Activated T-helper 1 cell treated with anti-CD3 and anti-CD28 coated beads, Interleukin-12 subunit alpha, Interleukin-12 subunit beta, Interleukin-2, Interleukin-4 antibody, amounts not matched to agents 30 ng/mL and 10 ng/mL and 1 ng/mL, durations not matched to agents 14 hours and 24 hours and 36 hours (primary cell): ENCODE measurements at places on chromosomes 16 and 17.
A peak's percentile ranks its signal among the peaks of the same experiment; 100 is the strongest.

GRCh38 chr17:74646231-74646630 lies 22.7 kb upstream of the CD300E start:
- DNase-seq, result no peak

DNA sequence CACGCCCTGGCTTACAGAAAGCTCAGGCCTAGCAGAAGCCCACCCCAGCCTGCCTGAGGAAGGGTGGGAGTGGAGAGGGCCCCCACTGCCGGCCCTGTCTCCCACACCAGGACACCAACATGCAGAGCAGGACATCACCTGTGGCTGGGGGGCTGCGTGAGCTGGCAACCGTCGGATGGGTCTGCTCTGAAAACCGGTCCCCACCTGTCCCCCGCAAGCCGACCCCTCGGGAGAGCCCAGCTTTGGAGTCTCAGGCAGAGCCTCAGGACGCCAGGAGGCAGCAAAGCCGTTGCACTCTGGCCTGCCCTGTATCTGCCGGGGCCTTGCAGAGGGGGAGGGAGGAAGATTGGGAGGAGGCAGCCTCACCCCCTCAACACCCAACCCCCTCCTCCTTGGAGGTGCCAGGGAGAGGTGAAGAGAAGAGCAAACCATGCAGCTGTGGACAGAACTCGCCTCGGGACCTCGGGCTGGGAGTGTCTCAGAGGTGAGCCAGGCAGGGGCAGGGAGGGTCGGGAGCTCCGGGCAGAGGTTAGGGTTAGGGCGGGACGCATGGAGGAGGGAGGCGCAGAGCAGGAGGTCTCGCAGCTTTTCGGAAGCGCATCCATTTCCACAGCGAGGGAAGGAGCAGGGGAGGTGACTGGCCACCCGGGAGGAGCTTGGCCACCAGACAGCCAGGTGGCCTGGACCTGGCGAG lies 30.4 kb upstream of the ZC3H18 start:
- DNase-seq, result no peak

DNA sequence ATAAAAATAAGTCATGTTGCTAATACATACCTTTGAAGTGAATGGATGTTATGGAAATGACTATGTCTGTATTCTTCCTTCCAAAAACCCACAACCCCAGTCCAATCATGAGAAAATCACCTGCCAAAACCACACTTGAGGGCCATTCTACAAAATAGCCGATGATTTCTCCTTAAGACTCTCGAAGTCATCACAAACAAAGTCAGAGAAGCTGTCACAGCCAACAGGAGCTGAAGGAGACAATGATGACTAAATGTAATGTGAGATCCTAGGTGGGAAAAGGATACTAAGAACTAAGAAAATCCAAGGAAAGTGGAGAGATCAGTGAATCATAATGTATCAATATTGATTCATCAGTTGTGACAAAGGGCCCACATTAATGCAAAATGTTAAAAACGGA lies 432.9 kb upstream of the DYNLRB2 start:
- DNase-seq, result no peak

DNA sequence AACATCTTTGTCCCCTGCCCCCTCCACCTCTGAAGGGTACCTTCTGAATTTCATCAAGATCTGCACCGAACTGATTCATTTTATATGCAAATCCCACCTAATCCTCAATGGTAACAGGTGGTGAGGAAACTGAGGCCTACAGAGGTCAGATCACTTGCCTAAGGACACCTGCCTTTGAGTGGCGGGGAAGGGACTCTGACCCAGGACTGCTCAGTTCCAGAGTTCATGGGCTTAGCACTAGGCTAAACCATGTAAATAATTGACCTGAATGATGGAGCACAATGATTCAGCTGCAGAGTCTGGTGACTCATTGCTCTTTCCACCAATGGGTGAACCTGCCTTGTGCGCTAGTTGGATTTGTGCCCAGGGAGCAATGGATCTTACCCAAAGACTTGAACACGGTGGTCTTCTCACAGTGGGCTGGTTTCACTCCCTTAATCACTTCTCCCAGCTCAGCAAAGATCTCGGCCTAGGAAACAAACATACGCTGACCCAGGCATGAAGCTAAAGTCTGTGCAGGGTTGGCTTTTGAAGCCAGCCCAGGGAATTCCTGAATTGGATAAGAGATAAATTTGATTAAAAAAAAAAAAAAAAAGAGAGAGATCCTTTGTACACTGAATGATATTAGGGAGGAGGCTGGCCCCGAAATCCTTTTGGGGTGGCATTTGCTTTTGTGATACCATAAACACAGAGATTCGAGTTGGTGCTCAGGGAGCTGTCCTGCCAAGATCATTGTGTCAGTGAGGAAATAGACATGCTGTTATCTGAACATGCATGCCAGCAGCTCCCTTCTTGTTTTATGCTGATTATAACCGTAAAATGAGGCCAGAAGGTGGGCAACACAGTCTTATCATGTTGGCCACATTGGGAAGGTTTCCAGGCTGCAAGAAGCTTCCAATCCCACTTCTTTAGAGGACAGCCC lies 17.0 kb downstream of the CRYM start:
- no peak for DNase-seq

GRCh38 chr17:73316919-73317505 lies 5.2 kb upstream of the CDC42EP4 start:
- no peak for DNase-seq

- DNase-seq, result no peak
Observed at GRCh38 chr17:14813649-14814370, 451.3 kb downstream of the PMP22 start.

DNA sequence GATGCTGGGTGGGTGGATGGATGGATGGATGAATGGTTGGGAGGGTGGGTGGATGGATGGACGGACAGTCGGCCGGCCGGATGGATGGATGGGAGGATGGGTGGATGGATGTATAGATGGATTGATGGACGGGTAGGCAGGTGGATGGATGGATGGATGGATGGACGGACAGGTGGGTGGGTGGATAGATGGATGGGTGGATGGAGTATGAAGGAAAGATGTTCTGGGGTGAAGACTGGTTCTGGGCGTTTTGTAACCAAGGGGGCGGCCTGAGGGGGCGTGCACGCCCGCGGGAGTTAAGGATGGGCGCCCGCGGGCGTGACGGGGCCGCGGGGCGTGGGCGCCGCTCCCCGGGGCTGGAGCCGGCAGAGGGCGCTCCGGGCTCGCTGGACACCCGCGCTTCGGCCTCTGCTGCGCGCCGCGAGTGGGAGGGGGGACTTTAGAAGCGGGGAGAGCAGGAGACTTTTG lies at the start of gene NECAB2:
Gene NECAB2, plus strand, starts transcription at position 407 of the 468 bp plus-strand sequence. CDS start 405 bp downstream, outside the sequence.
- DNase-seq, result no peak

DNA sequence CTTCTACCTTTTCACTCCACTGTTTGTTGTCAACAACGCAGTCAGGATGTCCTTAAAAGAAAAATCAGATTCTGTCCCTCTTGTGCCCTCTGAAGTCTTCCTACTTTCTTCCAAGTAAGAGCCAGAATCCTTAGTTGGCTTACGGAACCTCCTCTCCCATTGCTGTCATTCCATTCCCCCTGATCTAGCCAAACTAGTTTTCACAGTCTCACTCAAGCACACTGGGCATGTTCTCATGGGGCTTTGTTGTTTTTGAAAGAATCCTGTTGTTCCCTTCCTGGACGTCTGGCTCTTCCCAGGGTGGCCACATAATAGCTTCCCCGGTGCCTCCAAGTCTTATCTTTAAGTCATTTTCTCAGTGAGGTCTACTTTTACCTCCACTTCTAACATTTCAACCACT lies 158.6 kb upstream of the ELAC2 start:
- no peak for DNase-seq

GRCh38 chr17:64259426-64259825 lies 3.6 kb downstream of the TEX2 start:
- no peak for DNase-seq

DNA sequence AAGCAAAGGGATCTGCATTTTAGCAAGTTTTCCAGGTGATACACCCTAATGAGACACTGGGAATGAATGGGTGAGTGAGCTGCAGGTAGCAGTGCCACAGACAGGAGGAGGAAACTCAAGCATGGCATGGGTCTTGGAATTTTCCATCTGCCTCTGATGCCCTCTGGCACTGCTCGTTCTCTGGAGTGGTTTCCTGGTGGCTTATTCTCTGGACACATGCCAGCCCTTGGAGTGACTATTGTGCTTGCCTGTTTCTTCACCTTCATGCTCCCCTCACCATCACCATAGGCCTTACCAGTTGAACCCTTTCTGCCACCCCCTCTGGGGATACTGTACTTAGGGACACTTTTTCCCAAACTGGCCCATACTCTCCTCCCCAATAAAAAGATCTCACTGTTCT lies 1.6 kb downstream of the COASY start:
- no peak for DNase-seq

DNA sequence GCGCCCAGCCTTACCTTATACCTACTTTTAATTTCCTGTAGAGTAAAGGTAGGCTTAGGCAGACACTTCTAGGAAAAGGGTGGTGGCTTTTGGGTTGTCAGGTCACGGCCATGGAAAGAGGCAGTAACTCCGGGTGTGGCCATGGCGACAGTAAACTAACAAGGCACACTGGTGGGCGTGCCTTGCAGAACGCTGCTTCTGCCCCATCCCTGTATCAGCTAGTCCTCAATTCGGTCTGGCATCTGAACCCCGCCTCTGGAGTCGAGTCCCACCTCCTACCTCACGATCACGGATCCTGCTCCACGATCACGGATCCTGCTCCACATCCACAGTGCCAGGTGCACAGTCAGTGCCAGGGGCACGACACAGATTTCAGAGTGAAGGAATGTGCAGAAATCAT lies 5.6 kb downstream of the ADCY9 start:
- DNase-seq, result no peak

DNA sequence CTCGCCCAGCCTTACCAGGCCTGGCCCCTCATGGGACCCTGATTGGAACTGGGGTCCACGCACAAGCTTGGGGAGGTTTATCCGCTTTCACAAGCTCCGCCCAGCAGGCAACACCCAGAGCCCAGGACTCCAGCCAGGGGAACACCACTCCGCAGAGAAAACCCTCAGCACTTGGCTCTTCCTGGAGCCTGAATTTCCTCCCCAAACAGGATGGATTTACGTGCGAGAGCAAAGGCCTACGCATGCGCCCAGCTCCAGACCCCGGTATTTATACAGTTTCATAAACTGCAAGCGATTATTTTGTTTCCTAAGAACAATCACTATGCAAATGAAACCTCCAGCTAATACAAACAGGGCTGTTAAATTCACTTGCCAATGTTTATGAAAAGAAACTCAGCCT lies 22.8 kb downstream of the ZNF423 start:
- DNase-seq, result no peak

GRCh38 chr16:17312094-17312710 lies 158.6 kb downstream of the XYLT1 start:
- no peak for DNase-seq

GRCh38 chr17:54307351-54307750 lies 484.6 kb downstream of the KIF2B start:
- no peak for DNase-seq

GRCh38 chr17:61591930-61592329 lies 911 bp upstream of the NACA2 start:
- DNase-seq, result no peak

GRCh38 chr16:57304169-57305061 lies 19.9 kb upstream of the PLLP start:
- no peak for DNase-seq

- DNase-seq, result no peak
Observed at GRCh38 chr17:1179112-1179817, 516 bp downstream of the ABR start.

DNA sequence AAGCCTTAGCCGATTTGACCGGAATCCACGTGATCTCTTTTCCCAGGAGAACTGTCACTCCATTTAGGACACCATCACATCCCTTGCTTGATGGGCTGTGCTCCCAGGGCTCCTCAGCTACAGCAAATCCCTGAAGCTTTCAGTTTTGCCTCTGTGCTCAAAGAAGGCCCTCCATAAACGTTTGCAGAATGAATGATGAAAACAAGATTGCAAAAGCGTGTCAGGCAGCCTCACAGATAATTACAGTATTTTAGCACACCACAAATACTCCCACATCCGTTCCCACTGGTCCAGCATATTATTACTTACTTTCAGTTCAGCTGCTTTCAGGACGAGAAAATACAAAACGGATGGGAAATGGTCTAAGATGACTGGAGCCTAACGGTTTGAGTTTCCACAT lies 84.6 kb downstream of the USP31 start:
- no peak for DNase-seq

GRCh38 chr16:23566724-23567123 lies 9.2 kb downstream of the UBFD1 start:
- DNase-seq, result no peak

GRCh38 chr17:75783069-75783783 lies 1.4 kb upstream of the UNK start:
- no peak for DNase-seq

DNA sequence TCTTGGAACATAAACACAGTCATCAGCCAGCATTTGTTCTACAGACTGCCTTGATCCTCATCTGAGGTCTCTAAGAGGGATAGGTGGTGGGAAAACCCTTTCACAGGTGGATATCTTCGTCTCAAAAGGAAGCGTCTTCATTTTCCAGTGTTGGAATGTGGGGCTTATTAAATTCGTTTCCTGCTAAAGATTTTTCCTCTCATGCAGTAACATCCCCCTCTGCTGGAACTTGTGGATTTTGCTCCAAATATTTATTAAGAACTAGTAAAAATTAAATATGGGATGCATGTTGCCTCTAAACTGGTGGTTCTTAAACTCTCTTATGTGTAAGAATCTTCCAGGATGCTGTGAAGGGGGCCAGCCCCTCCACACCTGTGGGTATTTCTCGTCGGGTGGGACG lies 20.1 kb upstream of the MLYCD start:
- no peak for DNase-seq

DNA sequence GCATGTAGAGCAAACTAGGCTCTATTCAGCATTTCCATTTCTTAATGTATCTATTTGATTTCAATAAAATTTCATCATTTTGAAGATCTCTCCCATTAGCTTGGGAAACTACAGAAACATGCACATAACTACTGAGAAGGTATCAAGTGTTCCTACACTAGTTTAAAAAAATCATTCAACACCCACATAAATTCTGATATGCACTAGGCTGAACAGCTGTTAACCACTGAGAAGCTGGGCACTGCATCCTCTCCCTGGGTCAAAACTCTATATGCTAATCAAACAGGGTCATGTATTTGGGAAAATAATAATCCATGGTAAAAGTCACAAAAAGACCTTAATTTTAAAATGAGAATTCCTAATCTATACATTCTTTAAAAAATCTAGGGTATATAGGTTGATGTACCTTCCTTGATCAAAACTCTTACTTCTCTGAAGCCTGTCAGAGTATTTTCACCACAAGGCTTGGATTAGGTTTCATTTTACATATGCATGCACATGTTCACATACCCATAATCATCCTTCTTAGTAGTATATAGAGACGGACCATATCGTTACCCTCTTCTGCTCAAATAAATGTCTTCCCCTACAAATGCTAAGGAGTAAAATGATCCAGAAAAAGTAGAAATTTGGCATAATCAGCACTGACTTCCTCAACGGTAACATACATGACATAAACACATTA lies 57.2 kb downstream of the KANSL1 start:
- no peak for DNase-seq

DNA sequence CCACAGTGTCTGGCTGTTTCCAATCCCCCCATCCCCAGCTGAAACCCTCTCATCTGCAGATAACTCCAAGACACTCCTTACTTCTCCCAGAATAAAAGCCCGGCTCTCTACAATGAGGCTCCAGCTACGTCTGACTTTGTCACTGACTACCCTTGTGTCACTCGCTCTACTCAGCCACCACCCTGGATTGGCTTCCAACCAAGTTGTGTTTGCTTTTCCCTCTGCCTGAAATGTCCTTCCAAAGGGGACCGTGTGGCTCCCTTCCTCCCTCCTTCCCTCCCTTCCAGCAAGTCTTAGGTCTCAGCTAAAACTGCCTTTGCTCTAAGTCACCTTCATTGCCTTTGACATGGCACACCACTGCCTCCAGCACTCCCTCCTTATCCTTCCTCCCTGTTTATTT lies 42.8 kb downstream of the CDH1 start:
- no peak for DNase-seq

- DNase-seq, result peak; percentile 58
Observed at GRCh38 chr17:7177191-7177953, 1.8 kb downstream of the ASGR1 start.
